ENCODE measurements at places on chromosomes 4 and X. TPM values are rescaled to one million over a fixed set of nuclear protein-coding genes. Genes with fewer than 3 reads are reported as not detected.

The QRFPR gene
- total RNA-seq: not detected

The SSX3 gene
- total RNA-seq: not detected

The TAF7L gene
- not detected for total RNA-seq

The SSX2 gene
- not detected for total RNA-seq

The ADH1B gene
- 62.3 TPM for total RNA-seq

The SLC7A11 gene
- 2.9 TPM for total RNA-seq

The CDX4 gene
- total RNA-seq: not detected

The AASDH gene
- 7.4 TPM for total RNA-seq

The XAGE1A gene
- not detected for total RNA-seq

The MAGEB10 gene
- total RNA-seq: not detected

The SMIM10 gene
- 1.4 TPM for total RNA-seq

DNA sequence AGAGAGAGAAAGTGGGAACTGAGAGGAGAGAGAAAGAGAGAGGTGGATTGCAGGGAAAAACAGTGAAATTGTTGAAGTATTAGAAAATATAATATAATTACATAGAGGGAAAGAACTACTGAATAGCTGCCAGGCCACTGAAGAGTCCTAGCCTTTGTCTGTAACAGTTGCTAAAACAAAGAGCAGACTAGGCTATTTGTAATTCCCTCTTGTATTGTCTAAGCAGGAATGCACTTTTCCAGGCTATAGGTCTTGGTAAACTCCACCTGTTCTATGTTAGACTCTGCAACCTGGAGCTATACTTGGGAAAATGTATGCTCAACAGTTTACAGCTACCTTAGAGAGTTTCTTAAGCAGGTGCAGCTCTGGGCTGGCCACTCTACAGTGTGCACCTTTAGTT is 1063.3 kb downstream of the ADGRL3 start:
- H3K36me3 ChIP-seq: no peaks in the 10 kb centered on the region
- H3K4me3 ChIP-seq: no peak overlapping the region
- H3K27ac ChIP-seq: no peak overlapping the region

DNA sequence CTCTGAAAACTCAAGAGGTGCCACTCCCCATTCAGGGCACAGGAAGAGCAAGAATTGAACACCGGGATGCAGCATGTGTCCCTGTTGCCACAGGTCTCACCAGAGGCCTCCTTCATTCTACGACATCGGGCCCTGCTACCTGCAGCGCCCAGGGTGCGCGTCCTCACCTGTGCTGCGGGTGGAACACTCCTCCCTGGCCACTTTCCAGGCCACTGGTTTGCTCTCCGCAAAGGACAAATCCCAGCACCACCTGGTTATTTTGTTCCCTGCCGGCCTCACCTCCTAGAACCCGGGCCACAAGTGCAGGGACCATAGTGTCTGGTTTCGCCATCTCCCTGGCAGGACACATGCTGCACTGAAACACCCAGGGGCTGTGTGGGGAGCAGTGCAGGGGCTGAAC is 14.3 kb upstream of the FAM3A start:
- H3K27me3 ChIP-seq: no peaks in the 10 kb centered on the region
- no peaks in the 10 kb centered on the region for H3K4me1 ChIP-seq

GRCh38 chr4:13537832-13538177 is 6.5 kb downstream of the NKX3-2 start:
- no peak for DNase-seq
- H3K27me3 ChIP-seq: peaks cover 71% of the 10 kb centered on the region
- no peak overlapping the region for H3K27ac ChIP-seq
- H3K4me3 ChIP-seq: no peak overlapping the region

- H3K36me3 ChIP-seq: no peaks in the 10 kb centered on the region
- no peak for DNase-seq
- no peak overlapping the region for H3K4me3 ChIP-seq
- no peak overlapping the region for H3K27ac ChIP-seq
- no peaks in the 10 kb centered on the region for H3K4me1 ChIP-seq
Observed at GRCh38 chrX:129649268-129650182, 5.2 kb downstream of the APLN start.

DNA sequence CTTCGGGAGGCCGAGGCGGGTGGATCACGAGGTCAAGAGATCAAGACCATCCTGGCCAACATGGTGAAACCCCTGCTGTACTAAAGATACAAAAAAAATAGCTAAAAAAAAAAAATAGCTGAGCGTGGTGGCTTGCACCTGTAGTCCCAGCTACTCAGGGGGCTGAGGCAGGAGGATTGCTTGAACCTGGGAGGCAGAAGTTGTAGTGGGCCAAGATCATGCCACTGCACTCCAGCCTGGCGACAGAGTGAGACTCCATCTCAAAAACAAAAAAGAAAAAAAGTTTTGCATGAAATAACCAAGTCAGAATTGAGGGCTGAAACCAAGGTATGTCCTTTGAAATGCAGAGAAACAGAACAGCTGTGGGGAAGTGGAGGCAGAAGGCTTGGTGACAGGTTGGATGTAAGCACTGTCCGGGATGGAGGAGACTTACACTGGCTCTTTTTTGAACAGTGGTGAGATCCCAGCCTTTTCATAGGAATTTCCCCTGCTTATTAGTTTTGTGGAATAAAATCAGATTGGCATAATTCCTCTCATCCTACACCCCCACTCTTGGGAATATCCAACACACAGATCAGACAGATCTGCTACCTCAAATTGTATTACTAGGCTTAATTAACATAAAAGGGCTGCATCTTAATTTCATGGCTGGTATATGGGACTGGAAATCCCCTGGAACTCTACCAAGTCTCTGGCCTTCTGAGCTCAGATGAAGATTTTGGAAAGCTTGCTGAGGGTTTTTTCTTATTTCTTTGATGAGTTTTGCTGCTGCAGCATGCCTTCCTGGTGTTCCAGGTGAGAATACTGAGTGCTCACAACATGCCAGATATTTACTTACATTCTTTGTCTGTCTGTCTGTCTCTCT is 18.8 kb upstream of the C4orf36 start:
- H3K4me3 ChIP-seq: no peak overlapping the region
- no peaks in the 10 kb centered on the region for H3K27me3 ChIP-seq
- H3K36me3 ChIP-seq: no peaks in the 10 kb centered on the region
- no peaks in the 10 kb centered on the region for H3K4me1 ChIP-seq
- no peak for DNase-seq

GRCh38 chr4:169249214-169249973 is 21.4 kb downstream of the SH3RF1 start:
- DNase-seq: no peak
- no peaks in the 10 kb centered on the region for H3K27me3 ChIP-seq
- no peak overlapping the region for H3K4me3 ChIP-seq
- H3K36me3 ChIP-seq: no peaks in the 10 kb centered on the region

DNA sequence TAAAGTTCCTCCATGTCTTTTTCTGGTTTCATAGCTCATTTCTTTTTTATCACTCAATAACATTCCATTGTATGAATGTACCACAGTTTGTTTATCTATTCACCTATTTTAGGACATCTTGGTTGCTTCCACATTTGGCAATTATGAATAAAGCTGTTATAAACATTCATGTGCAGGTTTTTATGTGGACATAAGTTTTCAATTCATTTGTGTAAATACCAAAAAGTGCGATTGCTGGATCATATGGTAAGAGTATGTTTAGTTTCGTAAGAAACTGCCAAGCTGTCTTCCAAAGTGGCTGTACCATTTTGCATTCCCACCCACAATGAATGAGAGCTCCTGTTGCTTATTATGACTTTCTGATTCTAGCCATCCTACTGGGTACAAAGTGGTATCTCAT is 36.3 kb upstream of the ZFX start:
- no peaks in the 10 kb centered on the region for H3K27me3 ChIP-seq
- H3K27ac ChIP-seq: no peak overlapping the region
- DNase-seq: no peak

GRCh38 chrX:138710866-138711341 is 613 bp downstream of the FGF13 start:
- peak overlapping the region; percentile 11 for H3K4me3 ChIP-seq
- peaks cover 3% of the 10 kb centered on the region for H3K27me3 ChIP-seq
- H3K36me3 ChIP-seq: no peaks in the 10 kb centered on the region
- DNase-seq: no peak

DNA sequence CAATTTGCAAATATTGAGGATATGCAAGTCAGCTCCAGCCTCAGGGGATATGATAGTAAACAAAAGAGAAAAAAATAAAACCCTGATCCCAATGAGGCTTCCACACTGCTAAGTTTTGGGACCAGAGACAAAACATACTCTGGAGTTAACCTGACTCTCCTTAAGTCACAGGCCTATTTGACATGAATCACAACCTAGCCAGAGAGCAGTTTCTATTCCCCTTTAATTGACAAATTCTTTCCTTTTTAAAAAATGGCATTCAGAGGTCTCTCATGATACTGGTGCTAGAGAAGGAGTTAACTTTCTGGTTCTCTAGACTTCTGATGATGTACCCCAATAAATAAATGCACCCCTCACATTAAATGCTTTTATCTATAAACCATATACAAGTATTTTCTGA is 8.8 kb downstream of the ACSL1 start:
- H3K4me1 ChIP-seq: peaks cover 3% of the 10 kb centered on the region
- H3K27ac ChIP-seq: no peak overlapping the region
- DNase-seq: no peak
- H3K27me3 ChIP-seq: no peaks in the 10 kb centered on the region

GRCh38 chr4:109233570-109233969 is 68.9 kb downstream of the COL25A1 start:
- no peak overlapping the region for H3K27ac ChIP-seq
- H3K36me3 ChIP-seq: no peaks in the 10 kb centered on the region
- H3K4me3 ChIP-seq: no peak overlapping the region
- no peaks in the 10 kb centered on the region for H3K27me3 ChIP-seq
- H3K4me1 ChIP-seq: no peaks in the 10 kb centered on the region

DNA sequence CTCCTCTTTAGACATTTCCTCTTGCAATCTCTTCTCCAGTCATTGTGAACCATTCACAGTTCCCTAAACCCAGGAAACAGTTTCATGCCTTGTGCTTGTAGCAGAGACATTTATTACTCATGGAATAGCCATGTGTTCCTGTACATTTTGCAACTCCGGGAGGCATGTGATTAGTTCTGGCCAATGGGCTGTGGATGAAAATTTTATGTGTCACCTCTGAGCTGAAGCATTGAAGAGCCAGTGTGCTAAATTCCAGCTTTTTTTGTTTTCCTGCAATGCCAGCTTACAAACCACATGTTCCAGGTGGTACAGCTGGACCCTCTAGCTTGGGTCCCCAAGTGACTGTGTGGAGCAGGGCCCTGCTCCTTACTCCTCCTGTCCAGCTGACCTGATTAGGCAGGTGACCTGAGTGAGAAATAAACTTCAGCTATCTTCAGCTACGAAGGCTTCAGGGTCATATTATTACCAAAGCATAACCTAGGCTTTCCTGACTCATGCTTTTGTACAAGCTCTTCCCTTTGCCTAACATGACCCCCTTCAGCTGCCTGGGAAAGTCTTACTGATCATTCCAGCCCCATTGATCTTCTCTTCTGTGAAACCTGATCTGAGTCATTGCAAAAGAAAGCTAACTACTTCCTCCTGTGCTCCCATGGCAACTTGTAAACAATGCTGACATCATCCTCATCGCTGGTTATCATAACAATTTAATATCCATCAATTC is 200.4 kb downstream of the PTTG2 start:
- no peaks in the 10 kb centered on the region for H3K36me3 ChIP-seq
- peak overlapping the region; percentile 79 for H3K27ac ChIP-seq
- peak; percentile 59 for DNase-seq
- no peak overlapping the region for H3K4me3 ChIP-seq

- no peaks in the 10 kb centered on the region for H3K4me1 ChIP-seq
- no peak overlapping the region for H3K4me3 ChIP-seq
- no peaks in the 10 kb centered on the region for H3K27me3 ChIP-seq
- H3K27ac ChIP-seq: no peak overlapping the region
- H3K36me3 ChIP-seq: no peaks in the 10 kb centered on the region
- DNase-seq: peak; percentile 66
Observed at GRCh38 chr4:55184600-55185523, 59.5 kb upstream of the KDR start.

GRCh38 chr4:157045507-157046127 is 30.3 kb upstream of the GLRB start:
- no peaks in the 10 kb centered on the region for H3K27me3 ChIP-seq
- DNase-seq: no peak
- no peak overlapping the region for H3K4me3 ChIP-seq
- H3K36me3 ChIP-seq: no peaks in the 10 kb centered on the region
- no peaks in the 10 kb centered on the region for H3K4me1 ChIP-seq
- H3K27ac ChIP-seq: no peak overlapping the region

DNA sequence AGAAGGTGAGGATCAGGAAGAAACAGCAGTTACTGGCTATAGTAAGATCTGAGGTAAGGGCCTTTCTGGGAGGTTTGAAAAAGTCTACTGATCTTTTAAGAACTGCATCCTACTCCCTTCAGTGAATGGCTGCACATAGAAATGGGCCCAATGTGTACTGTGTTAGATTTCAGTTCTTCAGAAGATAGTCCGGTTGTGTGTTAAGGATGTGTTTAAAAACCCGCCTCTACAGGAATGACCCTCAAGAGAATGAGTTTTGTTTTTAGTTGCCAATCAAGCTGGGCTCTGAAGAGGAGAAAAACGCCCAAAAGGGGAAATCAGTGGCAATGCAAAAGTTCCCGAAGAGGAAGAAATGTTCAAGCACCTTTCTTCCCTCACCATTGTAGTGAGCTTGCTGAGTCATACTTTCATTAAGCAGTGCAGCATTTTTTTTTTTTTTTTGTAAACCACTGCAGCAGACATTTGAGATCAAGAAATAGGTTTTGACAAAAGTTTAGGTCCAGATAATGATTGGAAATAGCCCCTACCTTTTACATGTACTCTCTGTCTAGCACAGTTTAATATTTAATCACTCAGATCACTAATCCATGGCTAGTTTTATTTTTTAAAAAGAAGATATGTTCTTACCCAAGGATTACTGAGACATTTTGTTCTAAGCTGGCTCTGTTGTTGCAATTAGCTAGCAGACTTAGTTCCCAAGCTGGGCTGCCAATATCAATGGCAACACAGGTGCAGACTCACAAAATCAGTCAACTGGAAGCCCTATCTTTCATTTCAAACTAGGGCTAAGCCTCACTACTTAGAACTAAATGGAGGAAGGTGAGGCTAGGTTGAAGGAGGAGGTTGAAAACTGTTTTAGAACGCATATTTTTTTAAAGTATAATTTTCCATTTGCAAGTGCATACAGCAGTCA is 7.0 kb upstream of the TRPC5OS start:
- H3K4me3 ChIP-seq: no peak overlapping the region
- H3K36me3 ChIP-seq: no peaks in the 10 kb centered on the region
- H3K27ac ChIP-seq: no peak overlapping the region
- H3K27me3 ChIP-seq: no peaks in the 10 kb centered on the region
- DNase-seq: no peak

GRCh38 chr4:152283801-152284470 is 252.0 kb downstream of the FBXW7 start:
- no peaks in the 10 kb centered on the region for H3K36me3 ChIP-seq
- H3K4me1 ChIP-seq: no peaks in the 10 kb centered on the region
- H3K27ac ChIP-seq: no peak overlapping the region
- no peak for DNase-seq

All from colonic mucosa (tissue), 4 donors.